Stimulated activated CD8-positive, alpha-beta memory T cell treated with anti-CD3 and anti-CD28 coated beads, Interleukin-7, amount 100 ng/mL, for 4 hours (primary cell): ENCODE measurements at places on chromosomes 12 and 14.

DNA sequence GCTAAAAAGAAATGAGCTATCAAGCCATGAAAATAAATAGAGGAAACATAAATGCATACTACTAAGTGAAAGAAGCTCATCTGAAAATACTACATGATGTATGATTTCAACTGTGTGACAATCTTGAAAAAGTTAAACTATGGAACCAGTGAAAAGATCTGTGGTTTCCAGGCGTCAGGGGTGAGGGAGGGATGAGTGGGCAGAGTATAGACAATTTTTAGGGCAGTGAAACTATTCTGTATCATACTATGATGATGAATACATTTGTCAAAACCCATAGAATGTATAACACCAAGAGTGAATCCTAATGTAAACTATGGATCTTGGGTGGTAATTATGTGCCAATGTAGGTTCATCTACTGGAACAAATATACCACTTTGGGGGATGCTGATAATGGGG lies 21.3 kb downstream of the SPX start:
- DNase-seq: no peak

DNA sequence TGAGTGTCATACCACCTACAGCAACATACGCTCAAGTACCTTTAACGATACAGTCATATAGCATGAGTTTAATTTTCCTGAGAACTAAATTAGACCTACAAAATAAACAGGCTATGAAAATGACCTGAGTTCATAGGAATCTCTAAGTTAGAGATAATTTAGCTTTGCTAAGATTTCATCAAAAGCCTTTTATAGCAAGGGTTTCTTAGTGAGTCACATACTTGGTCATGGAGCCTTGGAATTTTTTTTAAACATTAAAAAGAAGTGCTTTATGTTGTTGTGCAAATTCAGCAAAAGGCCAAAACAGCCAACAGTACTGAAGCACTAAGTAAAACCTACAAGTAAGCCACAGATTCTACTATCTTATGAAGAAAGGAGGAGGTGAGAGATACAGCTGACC lies 93.6 kb upstream of the FERMT2 start:
- DNase-seq: no peak

DNA sequence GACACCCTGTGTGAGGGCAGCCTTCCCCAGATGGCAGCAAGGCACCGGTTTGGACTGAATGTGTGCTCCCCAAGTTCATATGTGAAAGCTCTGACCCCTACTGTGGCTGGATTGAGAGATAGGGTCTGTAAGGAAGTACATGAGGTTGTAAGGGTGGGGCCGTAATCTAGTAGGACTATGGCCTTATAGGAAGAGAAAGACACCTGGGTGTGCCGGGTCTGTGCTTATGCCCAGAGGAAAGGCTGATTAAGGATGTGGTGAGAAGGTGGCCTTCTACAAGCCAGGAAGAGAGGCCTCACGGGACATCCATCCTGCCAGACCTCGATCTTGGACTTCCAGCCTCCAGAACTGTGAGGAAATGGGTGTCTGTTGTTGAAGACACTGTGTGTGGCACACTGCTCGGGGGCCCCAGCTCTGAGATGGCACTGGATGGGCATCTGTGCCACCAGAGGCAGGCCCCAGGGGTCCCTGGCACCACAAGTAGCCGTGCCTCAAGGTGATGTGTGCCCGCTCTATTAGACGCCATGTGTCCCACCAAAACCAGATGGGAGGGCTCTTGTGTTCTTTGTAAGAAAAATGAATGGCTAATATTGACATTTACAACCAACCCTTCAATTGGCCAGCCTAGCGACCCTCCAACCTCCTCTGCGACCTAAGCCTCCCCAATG lies 22.0 kb downstream of the FGF6 start:
- DNase-seq: no peak

DNA sequence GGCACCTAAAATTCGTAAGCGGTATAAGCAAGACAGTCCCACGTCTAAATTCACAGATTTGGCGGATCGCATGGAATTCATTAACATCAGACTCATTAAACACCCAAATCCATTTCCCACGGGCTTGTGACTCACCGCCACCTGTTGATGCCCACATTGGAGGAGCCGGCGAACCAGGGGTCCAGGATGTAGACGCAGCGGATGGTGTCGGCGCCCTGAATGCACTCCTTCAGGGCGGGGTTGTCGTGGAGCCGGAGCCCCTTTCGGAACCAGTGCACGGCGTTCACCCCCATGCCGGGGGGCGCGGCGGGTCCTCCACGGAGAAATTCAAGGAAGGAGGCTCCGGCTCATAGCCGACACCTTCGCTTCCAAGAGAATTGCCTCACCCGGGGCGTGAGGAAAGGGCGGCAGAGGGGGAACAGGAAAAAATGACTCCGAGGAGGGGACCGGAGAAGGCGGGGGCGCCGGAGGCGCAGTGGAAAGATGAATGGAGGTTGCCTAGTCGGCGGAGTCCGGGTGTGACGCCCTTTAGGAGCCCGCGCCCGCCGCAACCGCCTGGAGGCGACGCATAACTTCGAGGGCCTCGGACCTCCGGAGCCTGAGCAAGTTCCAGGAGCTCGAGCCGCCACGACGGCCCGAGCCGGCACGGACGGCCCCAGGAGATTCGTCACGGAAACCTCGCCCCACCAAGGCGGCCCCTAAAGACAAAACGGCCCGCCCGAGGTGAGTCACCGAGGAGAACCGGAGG lies 506 bp downstream of the CRY1 start:
- peak; percentile 77 for DNase-seq

DNA sequence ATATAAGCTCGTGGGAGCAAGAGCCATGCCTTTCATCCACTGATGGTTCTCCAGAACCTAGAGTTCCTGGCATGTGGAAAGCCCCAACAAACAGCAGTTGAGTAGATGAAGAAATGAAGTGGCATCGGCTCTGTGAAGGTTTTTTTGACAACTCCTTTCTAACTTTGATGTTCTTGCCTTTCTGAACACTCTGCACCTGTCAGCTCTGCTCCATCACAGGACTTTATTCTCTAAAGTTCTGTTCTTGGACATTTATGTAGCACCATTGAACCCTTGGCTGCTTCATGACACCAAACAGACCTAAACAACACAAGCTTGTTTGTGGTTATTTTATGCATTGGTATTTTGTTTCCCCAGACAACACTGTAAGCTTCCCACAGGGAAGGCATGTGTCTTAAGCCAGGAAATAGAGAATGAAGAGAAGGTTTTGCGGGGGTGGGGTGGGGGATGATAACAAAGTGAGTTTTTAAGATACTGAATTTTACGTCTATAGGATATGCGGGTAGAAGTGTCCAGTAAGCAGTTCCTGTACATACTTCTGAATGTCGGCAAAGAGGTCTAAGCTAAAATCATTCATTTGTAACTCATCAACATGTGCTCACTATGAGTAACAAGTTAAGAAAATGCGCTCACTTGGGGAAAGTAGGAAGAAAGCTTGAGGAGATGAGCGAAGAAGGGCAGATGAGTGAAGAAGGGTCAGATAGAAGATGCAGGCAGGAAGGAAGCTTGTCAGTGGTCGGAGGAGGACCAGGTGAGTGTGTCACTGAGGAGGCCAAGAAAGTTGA lies 146.0 kb upstream of the PLEKHG7 start:
- DNase-seq: no peak

- no peak for DNase-seq
These were observed 453.8 kb downstream of the TMEM121 start for GRCh38 chr14:105980224-105980623.

- no peak for DNase-seq
These were observed 206.8 kb downstream of the DACT1 start for GRCh38 chr14:58844544-58844943.

GRCh38 chr14:92465353-92466055 lies 48.1 kb upstream of the RIN3 start:
- DNase-seq: no peak

DNA sequence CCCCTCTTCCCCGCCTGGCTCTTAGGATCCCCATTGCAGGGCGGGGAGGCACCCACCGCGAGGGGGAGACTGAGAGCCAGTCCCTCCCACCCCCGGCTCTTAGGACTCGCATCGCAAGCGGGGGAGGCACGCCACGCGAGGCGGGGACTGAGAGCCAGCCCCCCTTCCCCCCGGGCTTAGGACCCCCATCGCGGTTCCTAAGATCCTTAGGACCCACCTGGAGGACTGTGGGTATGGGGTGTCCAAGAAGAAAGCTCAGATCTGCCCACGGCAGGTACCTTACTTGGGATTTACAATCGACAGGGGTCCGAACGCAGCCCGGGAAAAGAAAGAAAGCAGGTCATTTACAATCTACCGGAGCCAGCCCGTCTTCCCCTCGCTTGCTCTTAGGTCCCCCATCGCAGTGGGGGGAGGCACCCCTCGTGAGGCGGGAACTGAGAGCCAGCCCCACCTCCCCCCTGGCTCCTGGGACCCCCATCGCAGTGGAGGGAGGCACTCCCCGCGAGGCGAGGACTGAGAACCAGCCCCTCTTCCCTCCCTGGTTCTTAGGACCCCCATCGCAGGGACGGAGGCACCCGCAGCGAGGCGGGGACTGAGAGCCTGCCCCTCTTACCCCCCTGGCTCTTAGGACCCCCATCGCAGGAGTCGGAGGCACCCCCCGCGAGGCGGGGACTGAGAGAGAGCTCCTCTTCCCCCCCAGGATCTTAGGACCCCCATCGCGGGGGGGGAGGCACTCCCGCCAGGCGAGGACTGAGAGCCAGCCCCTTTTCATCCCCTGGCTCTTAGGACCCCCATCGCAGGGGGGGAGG lies 43.7 kb downstream of the DDX11 start:
- DNase-seq: peak; percentile 38

- DNase-seq: no peak
These were observed 1.7 kb downstream of the SMOC1 start for GRCh38 chr14:69880893-69881292.
